Melanocyte of skin (primary cell): ENCODE measurements at places on chromosomes 16 and 17. TPM values are rescaled to one million over a fixed set of nuclear protein-coding genes. Genes with fewer than 3 reads are reported as not detected.

The CFAP52 gene
- total RNA-seq: not detected in 2 replicates

The ARMC7 gene
- 3.8 and 4.7 TPM in 2 replicates for total RNA-seq

The TMC6 gene
- total RNA-seq: 28.9 and 72.3 TPM in 2 replicates

The PLEKHG4 gene
- 20.4 and 23.1 TPM in 2 replicates for total RNA-seq

The CLDN7 gene
- total RNA-seq: 1.00 and 1.2 TPM in 2 replicates

The KARS1 gene
- 106 and 153 TPM in 2 replicates for total RNA-seq

The UMOD gene
- not detected in 2 replicates for total RNA-seq

The NLGN2 gene
- 3.1 and 4.0 TPM in 2 replicates for total RNA-seq

The SLFN14 gene
- total RNA-seq: not detected in 2 replicates

The MAP2K4 gene
- total RNA-seq: 26.5 and 32.7 TPM in 2 replicates

The MMP2 gene
- total RNA-seq: 159 and 225 TPM in 2 replicates

The ELMO3 gene
- total RNA-seq: 0.33 and 0.62 TPM in 2 replicates

The RASL10B gene
- 0.69 and 1.1 TPM in 2 replicates for total RNA-seq

The FBXO31 gene
- total RNA-seq: 25.8 and 35.6 TPM in 2 replicates

The ZG16B gene
- not detected in 2 replicates for total RNA-seq

The KLHDC4 gene
- 18.2 and 26.5 TPM in 2 replicates for total RNA-seq

The SDR42E1 gene
- under 0.01 and 0.36 TPM in 2 replicates for total RNA-seq

The PRCD gene
- 5.4 and 6.7 TPM in 2 replicates for total RNA-seq

The TUBG2 gene
- 11.3 and 11.9 TPM in 2 replicates for total RNA-seq

The TBC1D3L gene
- 0.67 and 3.9 TPM in 2 replicates for total RNA-seq

The CES5A gene
- total RNA-seq: under 0.01 TPM in 1 of 2 replicates, not detected in the other

The DPEP1 gene
- total RNA-seq: not detected in 2 replicates

The TPPP3 gene
- total RNA-seq: 0.36 TPM in 1 of 2 replicates, not detected in the other

The PABPN1L gene
- not detected in 2 replicates for total RNA-seq

The SRSF1 gene
- 195 and 309 TPM in 2 replicates for total RNA-seq

The ABCC11 gene
- 0.34 TPM in 1 of 2 replicates, not detected in the other for total RNA-seq
